Neuronal stem cell (in vitro differentiated cells): ENCODE measurements at places on chromosomes 4 and X.

DNA sequence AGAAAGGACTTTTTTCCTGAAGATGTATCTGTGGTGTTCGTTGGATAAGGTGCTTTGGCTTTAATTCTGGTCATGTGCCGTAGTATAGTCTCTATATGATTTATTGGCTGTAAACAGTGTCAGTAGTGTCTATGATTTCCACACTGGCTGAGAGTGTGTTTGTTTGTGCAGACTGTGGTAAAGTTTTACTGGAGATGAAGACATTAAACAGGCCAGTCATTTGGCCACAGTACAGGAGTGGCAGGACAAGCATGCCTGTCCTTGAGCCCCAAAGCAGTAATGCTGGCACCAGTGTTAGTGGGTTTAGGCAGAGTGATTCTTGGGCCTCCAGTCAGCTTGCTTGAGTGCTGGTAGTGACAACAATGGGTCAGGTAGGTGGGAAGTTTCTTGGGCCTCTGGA is 1023.9 kb upstream of the GRID2 start:
- no peak for DNase-seq

DNA sequence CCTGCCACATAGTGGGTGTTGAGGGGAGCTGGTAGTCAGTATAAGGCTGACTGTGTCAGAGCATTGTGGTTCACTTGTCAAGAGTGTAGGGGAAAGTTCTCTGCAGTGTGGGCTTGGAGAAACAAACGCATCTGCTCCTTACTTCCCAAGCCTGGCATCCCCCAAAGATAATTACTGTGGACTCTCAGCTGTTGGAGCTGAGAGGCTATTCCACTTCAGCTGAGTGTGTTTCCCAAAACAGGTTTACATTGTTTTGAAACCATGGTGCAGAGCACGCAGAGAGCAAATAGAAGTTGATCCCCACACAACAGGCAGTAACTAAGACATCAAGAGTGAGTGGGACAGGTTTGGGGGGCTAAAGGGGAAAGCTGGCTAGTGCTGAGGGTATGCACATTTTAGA is 181.0 kb upstream of the EOLA2 start:
- DNase-seq: no peak

DNA sequence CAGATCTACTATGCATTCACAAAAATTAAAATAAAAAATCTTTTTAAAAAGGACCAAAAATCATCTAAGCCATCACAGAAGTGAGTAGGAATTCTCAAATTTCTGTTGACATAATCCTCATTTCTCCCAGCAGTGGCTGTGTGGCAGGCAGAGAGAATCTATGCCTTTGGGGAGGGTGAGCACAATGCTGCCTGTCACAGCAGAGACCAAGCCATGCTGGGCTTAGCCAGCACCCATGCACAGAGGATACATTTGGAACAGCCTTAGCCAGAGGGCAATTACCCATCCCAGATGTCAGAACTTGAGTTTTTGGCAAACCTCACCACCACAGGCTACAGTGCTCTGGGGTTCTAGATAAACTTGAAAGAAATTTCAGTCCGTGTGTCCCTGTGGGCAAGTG is 1274.8 kb upstream of the ADGRL3 start:
- DNase-seq: no peak

GRCh38 chr4:181161669-181162068 is 1081.5 kb upstream of the TENM3 start:
- no peak for DNase-seq

DNA sequence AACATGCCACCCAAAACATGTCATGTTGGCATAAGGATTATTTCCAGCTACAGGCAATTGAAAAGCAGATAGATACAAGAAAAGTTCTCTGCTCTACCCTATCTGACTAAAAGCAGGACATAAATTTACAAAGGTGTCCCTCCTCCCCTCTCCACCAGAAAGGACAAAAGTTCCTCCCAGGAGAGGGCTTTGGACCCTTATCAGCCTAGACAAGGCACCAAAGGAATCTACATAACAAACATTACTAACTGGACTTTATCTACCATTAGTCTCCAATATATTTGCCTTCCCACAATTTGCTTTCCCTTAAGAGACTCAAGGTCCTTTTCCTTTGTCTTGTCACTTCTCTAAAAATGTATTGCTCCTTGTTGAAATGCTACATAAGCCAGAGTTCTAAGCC is 55.6 kb downstream of the ADGRA3 start:
- no peak for DNase-seq

GRCh38 chrX:9638871-9639270 is 126.8 kb downstream of the GPR143 start:
- no peak for DNase-seq

- DNase-seq: no peak
Measured at GRCh38 chrX:23374291-23374690, 39.6 kb downstream of the PTCHD1 start.

- no peak for DNase-seq
Measured at GRCh38 chrX:130174045-130174704, 2.4 kb downstream of the RAB33A start.

GRCh38 chr4:70996018-70996360 is 2.5 kb downstream of the DCK start:
- no peak for DNase-seq

- DNase-seq: no peak
Measured at GRCh38 chr4:63325140-63325539, 1084.1 kb downstream of the TECRL start.

DNA sequence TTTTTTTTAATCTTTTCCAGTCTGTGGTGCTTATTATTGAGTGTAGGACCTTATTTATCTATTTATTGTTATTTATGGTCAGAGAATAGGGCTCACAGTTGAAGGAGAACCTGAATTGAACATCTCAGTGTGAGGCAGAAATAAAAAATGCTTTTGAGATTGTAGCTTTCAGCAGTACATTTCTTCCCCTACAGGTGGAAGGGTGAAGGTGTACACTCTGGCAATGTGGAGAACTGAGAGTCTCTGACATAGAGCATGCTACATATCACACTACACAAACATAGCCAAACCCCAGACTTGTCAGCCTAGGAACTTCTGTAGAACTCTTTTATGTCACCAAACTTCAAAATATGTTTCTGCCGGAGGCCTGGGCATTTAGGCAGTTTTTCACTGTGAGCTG is 140.2 kb downstream of the STIM2 start:
- no peak for DNase-seq

DNA sequence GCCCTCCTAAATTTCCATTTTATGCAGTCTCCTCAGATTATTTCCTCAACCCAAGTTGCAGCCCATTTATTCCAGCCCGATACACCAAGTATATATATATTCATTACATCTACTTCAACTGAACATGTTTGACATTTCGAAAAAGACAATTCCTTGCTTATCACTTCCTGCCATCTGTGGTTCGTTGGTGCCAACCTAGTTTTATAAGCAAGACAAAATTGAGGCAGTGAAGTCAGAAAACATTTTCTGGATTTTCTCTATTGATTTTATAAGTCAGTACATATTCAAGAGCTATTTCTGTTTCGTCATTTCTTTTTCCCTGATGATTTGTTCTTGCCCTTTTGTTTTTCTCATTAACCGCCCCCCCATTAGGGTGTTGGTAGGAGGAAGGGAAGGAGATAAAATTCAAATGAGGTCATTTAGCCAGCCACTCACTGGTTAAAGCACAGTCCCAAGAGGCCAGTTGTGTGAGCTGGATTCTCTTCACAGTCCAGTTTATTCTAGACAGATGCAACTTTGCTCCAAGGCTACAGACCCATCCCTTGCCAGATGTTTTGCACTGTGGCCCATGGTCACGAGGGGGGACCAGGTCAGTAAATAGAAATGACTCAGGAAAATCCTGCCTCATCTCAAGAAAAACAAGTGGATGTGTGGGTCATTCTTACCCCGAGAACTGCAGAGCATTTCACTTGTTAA is 20.3 kb upstream of the VEGFD start:
- no peak for DNase-seq

GRCh38 chrX:143701460-143701859 is 19.1 kb downstream of the SPANXN2 start:
- DNase-seq: no peak

GRCh38 chrX:97021680-97022079 is 138.0 kb downstream of the RPA4 start:
- no peak for DNase-seq

DNA sequence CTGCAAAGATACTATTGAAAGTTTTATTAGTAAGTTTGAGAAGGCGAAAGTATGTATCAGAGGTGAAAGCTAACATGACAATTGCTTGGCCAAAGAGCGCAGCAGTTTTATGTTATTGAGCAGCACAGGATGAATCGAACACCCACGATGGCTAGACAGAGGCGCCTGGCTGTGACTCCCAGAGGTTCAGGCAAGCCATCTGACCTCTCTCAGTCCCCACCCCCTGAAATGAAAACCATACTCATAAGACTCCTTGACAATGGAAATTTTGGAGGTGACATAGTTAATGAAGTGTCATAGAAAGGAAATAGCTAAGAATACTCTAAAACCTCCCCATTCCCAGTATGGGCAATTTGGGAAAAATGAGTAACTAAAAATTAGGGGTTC is 70.6 kb downstream of the MGST2 start:
- DNase-seq: no peak

DNA sequence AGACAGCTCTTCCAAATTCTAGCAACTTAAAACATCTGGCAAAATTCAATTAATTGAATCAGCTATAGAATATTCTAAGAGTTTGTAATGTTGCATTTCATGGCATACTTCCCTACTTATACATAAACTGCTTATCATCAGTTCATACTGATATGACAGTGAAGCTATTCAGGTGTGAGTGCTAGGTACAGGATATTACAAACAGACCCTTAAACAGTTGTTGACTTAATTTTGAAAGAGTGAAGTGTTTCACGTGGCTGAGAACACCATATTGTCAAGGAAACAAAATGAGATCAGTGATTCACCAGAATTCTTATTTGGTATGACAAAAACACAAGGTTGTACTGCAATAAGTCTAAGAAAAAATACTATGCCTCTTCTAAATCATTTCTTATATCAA is 27.4 kb downstream of the CENPU start:
- no peak for DNase-seq

DNA sequence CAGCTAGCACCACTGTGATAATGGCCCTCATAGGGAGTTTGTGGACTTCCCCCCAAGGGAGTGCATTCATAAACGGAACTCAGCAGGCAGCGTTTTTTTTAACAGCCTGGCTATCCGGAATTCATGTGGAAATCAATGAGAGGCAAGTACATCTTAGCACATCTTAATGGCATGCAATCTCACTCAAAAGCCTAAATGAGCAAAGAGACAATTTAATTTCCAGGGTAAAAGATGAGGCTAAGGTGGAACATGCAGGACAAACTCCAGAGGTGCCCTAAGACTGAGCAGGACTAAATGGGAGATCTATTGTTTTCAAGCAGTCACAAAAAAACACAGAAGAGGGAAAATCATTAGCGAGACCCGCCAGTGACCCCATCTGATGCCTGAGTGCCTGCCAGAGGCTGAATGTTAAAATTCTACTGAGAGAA is 243.5 kb upstream of the KCNIP4 start:
- DNase-seq: no peak

DNA sequence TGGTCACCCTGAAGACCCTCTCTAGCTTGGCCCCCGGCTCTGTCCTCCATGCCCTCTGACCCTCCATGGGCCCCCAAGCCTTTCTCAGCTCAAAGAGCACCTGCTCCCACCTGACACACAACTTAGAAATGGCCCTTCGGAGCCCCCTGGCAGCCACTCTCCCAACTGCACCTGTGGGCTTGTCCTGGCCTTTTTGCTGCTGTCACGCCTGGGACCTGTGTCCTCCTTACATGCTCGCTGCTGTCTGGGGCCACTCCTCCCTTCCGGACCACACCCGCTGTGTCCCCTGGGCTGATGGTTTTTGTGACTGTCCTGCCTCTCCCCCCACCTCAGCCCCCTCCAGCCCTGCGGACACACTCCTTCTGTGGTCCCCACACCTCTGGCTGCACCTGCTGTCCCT is 106.2 kb upstream of the AFAP1 start:
- DNase-seq: no peak

DNA sequence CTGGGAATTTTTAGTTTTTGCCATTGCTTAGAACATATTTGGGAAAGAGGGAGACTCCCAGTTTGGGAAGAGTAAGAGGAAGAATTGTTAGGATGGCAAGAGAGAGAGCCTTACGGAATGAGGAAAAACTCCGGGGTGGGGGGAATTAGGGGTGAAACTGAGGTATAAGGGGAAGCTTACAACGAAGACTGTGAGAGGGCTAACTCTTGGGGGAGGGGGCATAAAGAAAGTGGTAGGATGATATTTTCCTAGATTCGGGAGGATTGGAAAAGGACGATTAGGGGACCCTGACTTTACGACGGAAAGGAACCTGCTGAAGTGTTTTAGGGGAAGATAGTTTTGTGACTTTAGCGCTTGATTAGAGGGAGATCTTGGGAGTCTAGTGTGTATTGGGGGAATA is 86.2 kb upstream of the HPRT1 start:
- no peak for DNase-seq

- DNase-seq: peak; percentile 26
Measured at GRCh38 chr4:73998040-73999011, at the start of gene CXCL5. CXCL5 (minus strand) TSS chr4:73998677; CDS start chr4:73998581, 96 bp downstream.

DNA sequence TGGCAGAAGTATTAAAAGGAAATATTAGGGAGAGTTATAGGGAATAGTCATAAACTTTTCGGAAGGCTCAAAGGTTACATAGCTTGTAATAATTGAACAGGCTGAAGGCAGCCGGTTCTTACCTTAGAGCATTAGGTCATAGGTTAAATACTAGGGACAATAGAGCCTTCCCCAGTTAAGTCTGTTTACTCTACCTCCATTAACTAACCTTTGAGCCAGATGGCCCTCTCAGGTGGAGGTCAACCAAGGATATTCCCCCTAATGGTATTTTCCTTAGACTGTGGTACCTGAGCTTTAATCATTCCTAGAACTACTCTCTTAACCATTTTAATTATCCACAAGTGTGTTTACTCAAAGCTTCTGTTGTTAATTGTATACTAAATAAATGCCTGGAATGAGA is 920.9 kb upstream of the PABPC4L start:
- DNase-seq: no peak

GRCh38 chr4:25449270-25449669 is 72.2 kb downstream of the ANAPC4 start:
- DNase-seq: no peak

DNA sequence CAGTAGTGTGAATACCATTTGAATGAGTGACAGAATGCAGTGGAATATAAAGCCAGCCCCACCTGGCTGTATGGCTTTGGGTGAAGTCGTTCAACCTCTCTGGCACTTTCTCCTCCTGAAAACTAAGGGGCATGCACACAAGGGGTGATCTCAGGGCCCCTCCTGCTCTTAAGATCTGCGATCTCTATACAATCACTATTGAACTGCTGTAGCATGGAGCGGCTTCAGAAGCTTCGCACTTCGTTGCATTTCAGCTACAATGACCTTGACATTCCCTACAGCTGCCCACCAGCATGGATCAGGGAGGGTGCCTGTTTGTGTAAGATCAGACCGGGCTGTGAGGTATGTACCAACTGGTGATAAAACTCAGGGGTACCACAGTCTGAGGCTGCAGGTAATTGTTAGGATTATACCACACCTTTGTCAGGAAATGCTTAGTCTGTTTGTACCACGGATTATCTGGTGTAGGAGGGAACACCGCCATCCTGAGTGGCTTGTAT is 85.2 kb downstream of the AASDH start:
- no peak for DNase-seq

GRCh38 chrX:46712764-46713163 is 46.2 kb downstream of the SLC9A7 start:
- DNase-seq: no peak

GRCh38 chr4:20428436-20429160 is 176.9 kb downstream of the SLIT2 start:
- DNase-seq: no peak
